ENCODE measurements at places on chromosomes 16 and 17.
A peak's percentile ranks its signal among the peaks of the same experiment; 100 is the strongest.

DNA sequence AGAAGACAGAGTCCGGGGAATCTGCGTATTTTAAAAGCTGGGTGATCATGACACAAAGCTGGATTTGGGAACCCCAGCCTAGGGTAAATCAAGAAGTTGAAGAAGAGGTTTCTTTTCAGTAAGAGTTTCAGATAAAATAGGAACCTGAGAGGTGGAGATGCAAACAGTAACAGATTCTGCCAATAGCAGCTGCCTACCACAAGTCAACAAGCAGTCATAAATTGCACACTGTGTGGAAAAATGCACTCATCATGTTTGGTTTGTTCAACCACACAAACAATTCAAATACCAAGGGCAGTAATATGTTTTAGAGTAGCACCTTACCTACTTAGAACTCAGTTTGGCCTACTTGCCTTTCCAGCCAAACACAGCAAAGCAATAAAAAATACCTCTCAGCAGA, 14.0 kb downstream of the MYO1D start:
- no peak for DNase-seq

DNA sequence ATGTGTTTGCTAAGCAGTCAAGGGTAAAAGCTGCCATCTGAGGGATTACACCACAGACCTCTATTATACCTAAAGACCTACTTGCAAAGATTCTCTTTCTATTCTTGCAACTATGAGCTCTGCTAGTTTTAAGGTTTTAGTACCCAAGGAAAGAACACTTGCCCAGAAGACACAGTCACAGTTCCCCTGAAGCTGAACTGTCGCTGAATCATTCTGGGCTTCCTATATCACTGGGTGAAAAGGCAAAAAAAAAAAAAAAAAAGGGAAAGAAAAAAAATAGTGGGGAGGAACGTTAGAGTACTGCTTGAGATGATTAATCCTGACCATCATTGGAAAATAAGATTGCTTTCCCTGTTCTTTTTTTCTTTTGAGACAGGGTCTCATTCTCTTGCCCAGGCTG, 37.9 kb downstream of the LYRM1 start:
- no peak for DNase-seq

DNA sequence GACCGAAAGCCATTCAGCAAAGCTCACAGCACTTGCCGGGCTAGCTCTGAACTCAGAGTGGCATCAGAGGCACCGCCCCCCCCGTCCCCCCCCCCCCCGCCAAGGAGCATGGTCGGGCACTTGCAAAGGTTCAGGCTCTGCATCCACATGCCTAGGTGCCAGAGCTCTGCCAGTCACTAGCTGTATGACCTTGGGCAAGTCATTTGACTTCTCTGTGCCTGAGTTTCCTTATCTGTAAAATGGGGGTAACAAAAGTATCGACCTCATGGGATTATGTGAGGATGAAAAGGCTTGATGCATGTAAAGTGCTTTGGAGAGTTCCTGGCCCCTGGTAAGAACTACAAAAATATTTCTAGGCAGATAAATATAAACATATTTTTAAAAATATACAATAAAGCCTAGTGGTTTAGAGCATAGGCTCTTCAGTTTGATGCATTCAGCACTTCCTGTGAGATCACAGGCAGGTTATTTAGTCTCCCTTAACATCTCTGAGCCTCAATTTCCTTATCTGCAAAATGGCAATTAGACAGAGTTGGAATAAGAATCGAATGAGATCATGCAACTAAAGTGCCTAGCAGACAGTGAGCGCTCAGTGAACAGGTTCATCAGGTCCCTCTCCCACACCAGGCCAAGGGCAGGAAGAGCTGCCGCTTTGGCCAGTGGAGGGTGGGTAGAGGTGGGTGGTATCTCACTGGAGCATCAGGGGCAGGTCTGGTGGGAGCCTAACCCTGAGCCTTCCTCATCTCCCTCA, 117.2 kb downstream of the CYLD start:
- no peak for DNase-seq

DNA sequence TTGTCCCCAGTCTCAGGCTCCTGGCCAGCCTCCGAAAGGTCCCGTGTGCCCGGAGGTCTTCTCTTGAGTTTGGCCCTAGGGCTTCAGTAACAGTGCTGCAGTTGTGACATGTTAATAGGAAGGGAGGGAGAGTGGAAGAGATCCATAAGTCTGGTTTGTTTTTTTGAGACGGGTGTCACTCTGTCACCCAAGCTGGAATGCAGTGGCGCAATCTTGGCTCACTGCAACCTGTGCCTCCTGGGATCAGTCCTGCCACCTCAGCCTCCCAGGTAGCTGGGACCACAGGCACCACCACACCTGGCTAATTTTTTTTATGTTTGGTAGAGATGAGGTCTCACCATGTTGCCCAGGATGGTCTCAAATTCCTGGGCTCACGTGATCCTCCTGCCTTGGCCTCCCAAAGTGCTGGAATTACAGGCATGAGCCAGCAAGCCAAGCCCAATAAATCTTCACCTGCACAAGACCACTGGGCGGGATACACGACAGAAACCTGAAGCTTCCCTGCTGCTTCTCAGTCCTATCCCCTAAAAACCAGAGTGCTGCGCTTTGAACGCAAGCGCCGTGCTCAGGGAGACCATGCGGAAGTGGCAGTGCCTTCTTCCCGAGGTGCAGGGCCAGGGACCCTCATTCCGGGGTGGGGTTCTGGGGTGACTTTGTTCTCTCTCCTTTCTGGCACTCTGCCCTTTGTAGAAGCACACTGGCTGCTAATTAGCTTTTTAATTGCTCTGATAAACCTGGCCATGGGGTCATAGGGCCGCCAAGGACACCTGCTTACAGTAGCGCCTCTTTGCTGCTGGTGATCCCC, 10.9 kb downstream of the TRAF7 start:
- DNase-seq: no peak

DNA sequence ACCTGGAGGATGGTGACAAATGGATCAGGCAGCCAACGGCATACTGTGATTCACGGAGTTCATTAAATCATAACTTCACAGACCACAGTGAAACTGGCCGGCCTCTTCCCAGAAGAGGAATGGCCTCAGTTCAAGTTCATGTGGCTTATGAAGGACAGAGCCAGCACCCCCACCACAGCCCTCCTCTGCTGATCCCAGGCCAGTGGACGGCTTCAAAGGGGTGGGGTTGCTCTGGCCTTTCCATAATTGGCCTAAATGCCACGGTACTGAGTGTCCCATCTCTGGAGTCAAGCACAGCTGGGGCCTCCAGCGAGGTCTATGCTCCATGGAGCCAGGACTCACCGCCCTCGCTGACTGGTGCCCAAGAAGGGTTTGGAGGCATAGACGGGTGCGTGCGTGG, 21.4 kb downstream of the GALNS start:
- DNase-seq: no peak

GRCh38 chr16:57235128-57236021, 9.7 kb upstream of the ARL2BP start:
- DNase-seq: peak; percentile 70

- DNase-seq: no peak
Observed at GRCh38 chr17:13518261-13519000, 83.3 kb downstream of the HS3ST3A1 start.

DNA sequence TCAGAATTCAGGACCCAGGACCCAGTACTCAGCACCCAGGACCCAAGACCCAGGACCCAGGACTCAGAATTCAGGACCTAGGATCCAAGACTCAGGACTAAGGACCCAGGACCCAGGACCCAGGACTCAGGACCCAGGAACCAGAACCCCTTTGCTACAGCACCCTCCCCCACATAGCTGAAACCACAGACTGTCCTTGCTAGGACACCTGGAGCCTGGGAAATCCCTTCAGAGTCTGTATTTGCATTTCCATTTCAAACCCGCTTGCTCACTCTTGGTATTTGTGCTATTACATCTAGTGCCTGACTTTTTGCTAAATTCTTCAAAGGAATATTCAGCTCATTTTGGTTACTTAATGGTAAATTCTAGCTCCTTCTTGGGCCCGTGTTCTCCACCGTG, 275.8 kb upstream of the MAF start:
- no peak for DNase-seq

GRCh38 chr17:75730065-75730464, 8.8 kb downstream of the ITGB4 start:
- no peak for DNase-seq

DNA sequence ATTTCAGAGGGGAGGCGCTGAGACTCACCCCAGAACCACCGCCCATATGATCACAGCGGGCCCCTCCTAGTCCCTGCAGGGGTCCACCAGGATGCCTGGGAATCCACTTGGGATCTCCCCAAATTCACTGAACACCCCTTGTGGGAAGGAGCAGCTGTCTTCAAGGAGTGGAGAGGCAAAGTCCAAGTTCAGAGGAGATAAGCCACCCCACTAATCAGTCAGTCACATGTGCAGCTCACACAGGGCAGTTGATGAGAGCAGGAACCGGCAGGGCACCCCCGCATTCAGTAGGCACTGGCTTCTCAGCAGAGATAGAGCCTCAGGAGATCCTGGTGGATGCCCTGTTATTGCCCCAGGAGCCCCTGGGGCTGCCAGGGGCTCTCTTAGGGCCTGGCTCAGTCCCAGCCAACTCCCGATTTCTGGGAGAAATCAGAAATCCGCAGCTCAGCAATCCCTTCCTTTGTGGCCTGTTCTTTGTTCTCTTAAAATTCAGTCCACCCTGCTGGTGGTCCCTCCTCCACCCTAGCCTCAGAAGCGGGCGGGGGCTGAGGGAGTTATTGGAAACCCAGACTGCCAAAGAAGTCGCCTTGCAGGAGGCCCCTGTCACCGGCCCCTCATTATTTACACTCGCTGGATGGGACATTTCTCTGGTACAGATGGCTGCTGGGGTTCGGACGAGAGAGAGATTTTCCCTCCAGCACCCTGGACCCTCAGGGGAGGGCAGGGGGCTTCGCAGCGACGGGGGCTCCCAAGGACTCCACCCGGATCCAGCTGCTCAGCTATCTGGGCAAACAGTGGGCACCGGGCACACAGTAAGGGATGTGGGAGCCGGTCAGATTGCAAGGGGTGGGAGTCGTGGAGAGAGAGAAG, 1.8 kb downstream of the CDC42EP4 start:
- no peak for DNase-seq

- DNase-seq: no peak
Observed at GRCh38 chr16:58211245-58211644, 13.3 kb upstream of the CSNK2A2 start.

DNA sequence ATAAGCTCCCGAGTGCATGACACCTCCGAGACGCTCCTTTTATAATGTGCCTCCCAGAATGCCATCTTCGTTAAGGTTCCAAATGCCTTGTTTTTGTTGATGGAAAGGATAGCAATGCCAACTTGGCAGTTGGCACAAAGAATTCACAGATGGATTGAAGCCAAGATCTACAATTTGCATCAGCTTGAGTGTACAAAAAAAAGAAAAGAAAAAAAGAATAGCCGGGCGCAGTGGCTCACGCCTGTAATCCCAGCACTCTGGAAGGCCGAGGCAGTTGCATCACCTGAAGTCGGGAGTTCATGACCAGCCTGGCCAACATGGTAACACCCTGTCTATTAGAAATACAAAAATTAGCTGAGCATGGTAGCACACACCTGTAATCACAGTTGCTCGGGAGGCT, 7.6 kb downstream of the TBC1D16 start:
- DNase-seq: no peak

DNA sequence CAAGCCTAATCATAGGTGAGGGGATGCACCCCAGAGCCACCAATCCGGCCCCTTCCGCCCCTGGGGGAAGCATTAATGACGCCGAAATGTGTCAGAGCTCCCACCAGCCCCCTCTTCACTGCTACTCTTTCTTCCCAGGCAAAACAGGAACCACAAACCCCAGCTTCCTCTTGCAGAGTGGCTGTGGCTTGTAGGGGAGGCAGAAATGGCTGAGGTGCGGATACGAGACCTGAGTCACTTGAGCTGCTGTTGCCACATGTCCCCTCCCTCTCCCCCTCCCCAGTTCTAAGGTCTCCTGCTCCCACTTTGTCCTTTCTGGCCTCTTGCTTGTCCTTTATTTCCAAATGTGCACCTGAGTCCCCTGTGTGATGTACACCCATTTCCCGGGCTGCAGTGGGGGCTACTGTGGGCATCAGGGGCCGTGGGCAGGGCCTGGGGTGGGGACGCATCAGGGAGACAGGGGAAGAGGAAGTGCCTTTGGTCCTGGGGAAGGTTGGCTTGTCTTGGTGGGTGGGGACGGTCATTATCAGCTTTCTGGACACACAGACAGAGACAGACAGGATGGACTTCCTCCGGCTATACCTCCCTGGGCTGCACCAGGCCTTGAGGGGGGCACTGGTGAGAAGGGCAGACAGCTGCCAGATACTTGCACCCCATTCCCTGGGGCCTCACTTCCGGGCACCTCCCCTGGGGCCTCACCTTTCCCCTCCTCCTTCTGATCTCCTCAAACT, at the start of gene APOBR:
Gene APOBR, plus strand, starts transcription at position 523 of the 731 bp plus-strand sequence. Its CDS starts 39 bp downstream, at position 562.
- DNase-seq: peak; percentile 99

GRCh38 chr16:27407133-27407532, 5.2 kb downstream of the IL21R start:
- DNase-seq: no peak

- DNase-seq: no peak
Observed at GRCh38 chr16:88069397-88070168, 118.3 kb downstream of the BANP start.

GRCh38 chr16:31064882-31065461, 9.1 kb downstream of the ZNF668 start:
- no peak for DNase-seq

DNA sequence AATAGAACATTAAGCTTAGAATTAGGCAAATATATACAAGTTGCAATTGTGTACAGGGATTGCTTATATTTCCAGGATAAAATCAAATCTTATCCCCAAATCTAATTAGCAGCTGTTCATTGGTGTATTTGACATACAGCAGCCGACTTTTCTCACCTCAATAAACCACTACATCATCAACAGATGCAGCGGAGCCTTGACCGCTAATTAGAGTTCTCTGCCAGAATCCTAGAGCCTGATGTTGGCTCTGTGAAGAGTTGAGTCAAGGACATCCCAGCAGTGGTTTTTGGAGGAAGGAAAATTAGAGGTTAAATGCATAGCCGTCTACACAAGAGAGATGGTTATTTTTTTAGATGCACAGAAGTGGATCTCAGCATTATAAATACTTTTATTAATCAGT, 221.9 kb upstream of the CACNG5 start:
- DNase-seq: no peak

DNA sequence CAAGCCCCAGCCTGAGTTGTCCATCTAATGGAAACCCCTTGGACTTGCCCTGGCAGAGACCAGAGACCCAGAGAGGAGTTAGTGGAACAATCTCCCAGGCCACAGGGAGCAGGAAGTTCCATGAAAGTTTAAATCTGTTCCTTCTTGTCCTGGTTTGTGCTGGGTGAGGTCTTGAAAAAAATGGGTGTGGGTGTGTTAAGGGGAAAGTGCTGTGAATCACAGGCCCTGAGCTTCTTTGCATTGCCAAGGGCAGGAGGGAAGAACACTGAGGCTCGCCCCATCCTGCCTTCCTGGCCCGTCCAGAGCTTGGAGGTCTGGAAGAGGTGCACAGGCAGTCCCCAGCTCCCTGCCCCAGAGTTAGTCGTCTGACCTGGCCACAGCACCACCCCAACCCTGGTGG, 2.3 kb downstream of the ADORA2B start:
- DNase-seq: no peak

- DNase-seq: no peak
Observed at GRCh38 chr17:60641126-60641525, 36.5 kb upstream of the BCAS3 start.

GRCh38 chr16:75997606-75998005, 271.3 kb upstream of the CPHXL start:
- DNase-seq: no peak
